ENCODE measurements at places on chromosomes 1 and 21. TPM values are rescaled to one million over a fixed set of nuclear protein-coding genes. Genes with fewer than 3 reads are reported as not detected.

DNA sequence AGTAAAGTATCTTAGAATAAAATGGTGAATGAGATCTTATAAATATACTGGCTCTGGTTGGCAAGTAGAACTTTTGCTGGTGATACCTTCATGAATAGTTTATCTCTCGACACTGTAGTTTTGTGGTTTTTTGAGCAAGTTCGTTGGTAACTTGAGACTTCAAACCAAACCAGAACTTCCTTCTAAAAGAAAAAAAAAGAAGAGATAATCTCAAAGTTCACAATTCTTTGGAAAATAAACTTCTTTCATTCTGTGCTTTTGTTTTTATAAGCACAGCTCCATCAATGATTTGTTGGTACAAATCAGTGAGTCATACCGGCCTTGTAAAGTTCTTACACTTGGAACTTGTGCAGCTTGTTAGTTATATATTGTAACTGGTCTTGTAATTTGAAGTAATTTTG, 2.3 kb downstream of the HIPK1 start:
- DNase-seq = no peak
- H3K36me3 ChIP-seq = no peaks in the 10 kb centered on the region
- H3K4me3 ChIP-seq = peak overlapping the region; percentile 90
- H3K27ac ChIP-seq = no peak overlapping the region

GRCh38 chr1:36650200-36651065, 167.7 kb upstream of the CSF3R start:
- H3K4me1 ChIP-seq = peaks cover 8% of the 10 kb centered on the region
- no peaks in the 10 kb centered on the region for H3K36me3 ChIP-seq
- no peak overlapping the region for H3K4me3 ChIP-seq
- no peak overlapping the region for H3K27ac ChIP-seq
- DNase-seq = peak; percentile 85

Gene SLC37A1
- 65.7 TPM for total RNA-seq

Gene LSM10
- total RNA-seq = 44.4 TPM

Gene SLC45A1
- 6.1 TPM for total RNA-seq

All from glutamatergic neuron (in vitro differentiated cells).